Fibroblast of upper back skin (primary cell): ENCODE measurements at places on chromosomes 4 and X.

- peak; percentile 26 for DNase-seq
Measured at GRCh38 chr4:173835903-173836302, 305.9 kb upstream of the HAND2 start.

DNA sequence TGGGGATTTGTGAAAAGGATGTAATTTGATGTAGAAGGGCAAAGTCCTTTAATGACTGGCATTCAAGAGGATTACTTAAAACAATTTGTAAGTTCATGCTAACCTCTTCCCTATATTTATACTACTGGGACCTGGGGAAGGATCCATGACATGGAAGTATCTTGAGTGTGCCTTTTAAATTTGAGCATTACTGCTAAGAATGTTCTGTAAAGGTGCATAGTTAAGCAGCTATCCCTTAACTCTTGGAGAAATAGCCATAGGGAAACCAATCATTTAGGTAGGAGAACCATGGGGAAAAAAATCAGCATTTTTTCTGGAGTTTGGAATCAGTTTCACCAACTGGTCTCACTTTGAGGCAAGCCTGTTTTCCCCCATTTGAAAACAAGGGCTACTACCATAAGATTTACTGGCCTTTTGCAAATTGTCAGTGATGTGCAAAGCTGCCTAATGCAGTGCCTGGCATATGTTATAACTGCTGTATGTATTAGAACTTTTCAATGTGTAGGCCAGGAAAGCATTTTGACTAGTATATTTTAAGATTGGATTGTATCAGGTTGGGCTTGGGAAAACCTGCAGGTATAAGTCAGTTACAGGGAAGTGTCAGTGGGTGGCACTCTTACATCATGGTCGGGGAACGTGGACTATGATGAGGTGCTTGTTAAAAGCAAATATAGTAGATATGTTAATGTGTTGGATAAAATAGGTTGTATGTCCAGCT lies 72.1 kb downstream of the PRSS12 start:
- DNase-seq = peak; percentile 81

DNA sequence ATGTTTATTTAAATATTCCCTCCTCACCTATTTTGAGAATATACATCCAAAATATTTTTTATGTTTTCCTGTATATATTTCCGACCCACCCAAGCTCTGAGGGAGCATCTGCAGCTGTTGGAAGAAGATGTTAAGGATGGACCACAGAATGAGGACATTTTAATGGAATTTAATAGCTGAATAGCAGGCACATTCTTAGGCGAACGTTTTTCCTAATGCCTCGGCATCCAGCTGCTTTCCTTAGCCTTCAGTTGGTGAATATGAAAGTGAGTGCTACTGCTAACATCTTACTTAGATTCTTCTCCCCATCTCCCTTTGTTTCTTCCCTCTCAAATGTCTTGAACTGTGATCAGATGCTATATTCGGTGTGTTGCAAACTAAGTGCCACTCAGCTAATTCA lies 158.0 kb upstream of the CTSO start:
- DNase-seq = peak; percentile 53

DNA sequence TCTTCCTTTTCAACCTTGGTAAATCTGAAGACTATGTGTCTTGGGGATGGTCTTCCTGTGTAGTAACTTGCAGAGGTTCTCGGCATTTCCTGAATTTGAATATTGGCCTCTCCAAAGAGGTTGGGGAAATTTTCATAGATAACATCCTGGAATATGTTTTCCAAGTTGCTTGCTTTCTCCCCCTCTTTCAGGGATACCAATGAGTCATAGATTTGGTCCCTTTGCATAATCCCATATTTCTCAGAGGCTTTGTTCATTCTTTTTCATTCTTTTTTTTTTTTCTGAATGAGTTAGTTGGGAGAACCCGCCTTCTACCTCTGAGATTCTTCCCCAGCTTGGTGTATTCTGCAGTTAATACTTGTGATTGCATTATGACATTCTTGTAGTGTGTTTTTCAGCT lies 549.2 kb upstream of the AMOT start:
- DNase-seq = no peak

DNA sequence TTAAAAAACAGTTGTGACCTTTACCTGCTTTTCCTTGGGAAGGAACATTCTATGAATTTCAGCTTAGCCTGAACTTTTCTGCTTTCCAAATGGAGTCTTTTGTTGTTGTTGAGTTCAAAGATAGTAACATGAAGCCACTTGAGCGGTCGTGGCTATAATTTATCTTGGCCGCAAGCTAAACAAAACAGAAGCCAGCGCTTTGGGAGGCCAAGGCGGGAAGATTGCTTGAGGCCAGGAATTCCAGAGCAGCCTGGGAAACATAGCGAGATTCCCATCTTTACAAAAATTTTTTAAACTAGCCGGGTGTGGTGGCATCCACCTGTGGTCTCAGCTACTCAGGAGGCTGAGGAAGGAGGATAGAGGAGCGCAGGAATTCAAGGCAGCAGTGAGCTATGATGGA lies 29.9 kb downstream of the TKTL1 start:
- no peak for DNase-seq

GRCh38 chr4:146273204-146273901 lies 59.0 kb downstream of the REELD1 start:
- no peak for DNase-seq

DNA sequence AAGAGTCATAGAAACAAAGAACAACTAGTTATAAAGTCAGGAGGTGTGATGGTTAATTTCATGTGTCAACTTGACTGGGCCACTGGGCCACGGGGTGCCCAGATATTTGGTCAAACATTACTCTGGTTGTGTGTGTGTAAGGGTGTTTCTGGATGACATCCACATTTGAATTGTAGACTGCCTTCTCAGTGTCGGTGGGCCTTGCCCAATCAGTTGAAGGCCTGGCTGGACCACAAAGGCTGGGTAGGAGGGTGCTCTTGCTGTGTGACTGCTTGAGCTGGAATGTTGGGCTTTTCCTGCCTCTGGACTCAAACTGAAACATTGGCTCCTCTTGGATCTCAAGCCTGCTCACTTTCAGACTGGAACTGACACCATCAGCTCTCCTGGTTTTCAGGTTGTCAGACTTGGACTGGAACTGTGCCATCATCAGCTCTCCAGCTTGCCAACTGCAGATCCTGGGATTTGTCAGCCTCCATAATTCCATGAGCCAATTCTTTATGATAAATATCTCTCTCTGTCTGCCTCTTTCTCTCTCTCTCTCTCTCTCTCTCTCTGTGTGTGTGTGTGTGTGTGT lies 41.4 kb downstream of the CLDN34 start:
- peak; percentile 42 for DNase-seq

DNA sequence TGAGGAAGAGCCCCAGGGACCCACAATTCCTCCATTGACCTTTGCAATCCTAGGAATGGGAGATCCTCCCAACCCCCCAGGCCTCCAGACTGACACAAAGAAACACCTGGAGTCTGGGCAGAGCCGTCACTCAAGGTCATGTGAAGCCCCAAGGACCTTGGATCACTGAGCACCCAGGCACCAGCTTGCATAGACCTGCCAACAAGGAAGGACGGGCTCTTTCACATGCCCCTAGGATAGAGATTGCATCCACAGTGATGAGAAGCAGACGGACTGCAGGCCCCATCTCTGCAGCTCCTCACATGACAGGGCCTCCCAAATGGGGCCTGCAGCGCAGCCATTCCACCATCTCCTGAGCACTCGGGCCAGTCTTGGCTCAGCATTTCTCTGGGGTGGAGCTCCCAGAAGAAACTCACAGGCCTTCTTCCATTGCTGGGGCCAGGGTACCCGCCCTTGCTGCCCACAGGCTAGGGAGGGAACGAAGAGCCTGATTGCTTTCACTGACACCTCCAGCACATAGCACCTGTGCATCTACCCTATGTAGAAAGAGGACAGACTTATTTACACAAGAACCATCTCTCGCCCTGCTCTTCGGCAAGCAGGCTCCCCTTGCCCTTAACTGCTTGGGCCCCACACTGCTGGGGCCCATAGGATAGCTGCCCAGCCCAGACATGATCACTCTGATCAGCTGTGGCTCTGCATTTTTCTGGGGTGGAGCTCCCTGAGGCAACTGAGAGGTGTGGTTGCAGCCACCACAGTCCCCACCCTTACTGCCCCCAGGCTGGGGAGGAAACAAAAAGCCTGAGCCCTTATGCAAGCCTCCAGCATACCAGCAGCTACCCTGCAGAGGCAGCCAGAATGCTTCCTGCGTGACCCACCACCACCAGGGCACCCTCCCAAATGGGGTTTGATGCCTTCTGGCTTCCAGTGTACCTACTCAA lies 185.7 kb upstream of the ZCCHC13 start:
- no peak for DNase-seq

GRCh38 chr4:129145222-129145730 lies 49.3 kb downstream of the C4orf33 start:
- no peak for DNase-seq

DNA sequence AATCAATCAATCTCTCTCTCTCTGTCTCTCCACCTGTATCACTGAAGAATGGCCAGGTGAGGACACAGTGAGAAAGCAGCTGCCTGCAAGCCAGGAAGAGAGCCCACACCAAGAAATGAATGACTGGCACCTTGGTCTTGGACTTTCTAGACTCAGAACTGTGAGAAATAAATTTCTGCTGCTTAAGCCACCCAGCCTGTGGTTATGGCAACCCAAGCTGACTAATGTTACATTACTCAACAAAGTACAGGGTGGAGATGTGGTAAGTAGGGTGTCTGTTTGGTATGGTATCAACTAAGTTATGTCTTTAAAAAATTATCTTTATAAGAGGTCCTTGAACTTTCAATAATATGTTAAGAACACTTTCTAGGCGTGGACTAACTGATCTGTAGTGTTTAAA lies 159.3 kb downstream of the EPHA5 start:
- DNase-seq = peak; percentile 66

- DNase-seq = peak; percentile 17
Measured at GRCh38 chrX:21132686-21133393, 241.4 kb upstream of the CNKSR2 start.

GRCh38 chr4:141587897-141588296 lies 48.5 kb upstream of the IL15 start:
- DNase-seq = peak; percentile 66

DNA sequence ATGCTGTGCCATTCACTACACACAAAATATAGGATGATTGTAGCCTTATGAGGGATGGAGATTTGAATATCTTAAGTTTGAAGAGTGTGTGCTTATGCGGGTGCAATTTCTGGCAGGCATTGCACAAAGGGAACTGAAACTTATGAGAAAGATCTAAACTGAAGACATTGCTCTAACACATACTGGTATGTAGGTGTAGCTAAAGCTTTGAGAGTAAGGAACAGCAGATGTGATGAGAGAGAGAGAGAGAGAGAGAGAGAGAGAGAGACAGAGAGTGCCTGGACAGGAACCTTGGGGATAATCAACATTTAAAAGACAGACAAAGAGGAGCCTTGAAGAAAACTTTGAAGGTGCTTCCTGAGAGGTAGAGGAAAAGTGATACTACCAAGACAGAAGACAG lies 379.7 kb downstream of the SPRY1 start:
- no peak for DNase-seq

- no peak for DNase-seq
Measured at GRCh38 chrX:13733506-13733905, 914 bp downstream of the TRAPPC2 start.

GRCh38 chr4:2691952-2692435 lies 64.1 kb downstream of the TNIP2 start:
- DNase-seq = no peak

GRCh38 chr4:36130641-36131040 lies 113.7 kb downstream of the ARAP2 start:
- DNase-seq = no peak

GRCh38 chr4:16883806-16884205 lies 14.6 kb downstream of the LDB2 start:
- DNase-seq = no peak

- DNase-seq = no peak
Measured at GRCh38 chrX:67654301-67654700, 110.5 kb downstream of the AR start.

- DNase-seq = no peak
Measured at GRCh38 chrX:54530357-54530900, 410 bp downstream of the GNL3L start.

GRCh38 chrX:95040104-95040503 lies 1366.1 kb downstream of the FAM133A start:
- DNase-seq = no peak

DNA sequence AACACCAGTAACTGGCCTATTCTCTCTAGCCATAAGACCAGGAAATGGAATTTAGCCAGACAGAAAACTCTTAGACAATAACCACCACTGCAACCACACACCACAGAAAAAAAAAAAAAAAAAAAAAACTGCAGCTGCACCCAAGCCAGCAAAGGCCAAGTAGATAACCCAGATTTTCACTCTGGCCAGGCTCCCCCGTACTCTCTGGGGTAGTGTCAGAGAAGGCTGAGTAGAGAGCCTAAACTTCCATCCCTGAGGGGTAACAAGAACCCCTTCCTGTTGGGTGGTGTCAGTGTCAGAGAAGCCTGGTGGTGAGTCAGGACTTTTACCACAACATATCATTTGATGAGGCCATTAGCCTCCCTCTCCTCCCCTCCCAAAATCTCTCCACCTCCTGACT lies 5.6 kb upstream of the DLG3 start:
- peak; percentile 21 for DNase-seq

DNA sequence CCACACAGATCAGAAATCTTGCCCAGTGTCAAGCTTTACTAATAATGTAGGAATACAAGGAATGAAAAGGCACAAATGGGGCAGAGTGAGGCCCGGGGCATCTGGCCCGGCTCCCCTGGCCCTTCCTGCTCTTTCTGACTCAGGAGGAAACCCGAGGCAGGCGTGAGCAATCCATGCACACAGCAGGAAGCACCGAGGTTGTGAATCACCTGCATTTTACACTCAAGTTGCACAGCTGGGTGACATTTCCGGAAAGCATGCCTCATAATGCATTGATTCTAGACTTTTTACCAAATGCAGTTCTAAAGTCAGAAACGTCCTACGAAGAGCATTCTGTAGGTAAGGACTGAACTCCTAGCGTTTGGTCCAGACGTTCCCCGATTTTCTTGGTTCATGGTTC lies 38.9 kb downstream of the PRIMPOL start:
- peak; percentile 88 for DNase-seq

- DNase-seq = no peak
Measured at GRCh38 chrX:153445106-153445855, 575 bp downstream of the TREX2 start.

DNA sequence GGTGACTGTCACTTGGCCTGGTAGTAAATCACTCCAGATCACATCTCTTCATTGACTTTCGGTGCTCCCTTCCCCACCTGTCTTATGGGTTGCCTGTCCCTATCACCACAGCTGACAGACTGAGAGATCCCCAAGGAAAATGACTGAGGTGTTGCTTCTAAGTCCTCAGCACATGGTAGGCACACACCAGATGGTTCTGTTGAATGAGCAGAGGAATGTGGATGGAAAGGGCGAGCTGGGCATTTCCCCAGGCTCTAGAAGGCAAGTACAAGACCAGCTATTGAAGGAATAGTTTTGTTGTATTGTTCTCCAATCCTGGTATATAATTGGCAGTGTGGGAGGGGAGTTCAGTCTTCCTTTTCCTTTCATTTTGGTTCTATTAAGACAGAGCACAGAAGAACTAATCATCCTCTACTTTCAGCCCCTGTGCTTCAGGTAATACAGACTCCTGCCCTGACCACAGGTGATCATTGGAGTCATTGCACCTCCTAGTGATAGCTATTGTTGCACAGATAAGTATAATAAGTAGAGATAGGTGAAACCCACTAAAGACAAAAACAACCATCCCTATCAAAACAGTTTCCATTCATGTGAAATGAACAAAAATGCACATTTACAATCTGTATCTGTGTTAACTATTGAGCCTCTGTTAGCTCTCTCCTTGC lies 158.6 kb downstream of the TRAM1L1 start:
- no peak for DNase-seq
